Heart left ventricle (tissue), 16 donors: ENCODE measurements at places on chromosomes 12 and 14. TPM values are rescaled to one million over a fixed set of nuclear protein-coding genes. Genes with fewer than 3 reads are reported as not detected.

Gene RBMS2
- total RNA-seq: 33.4 TPM

Gene KRT79
- total RNA-seq: not detected

Gene CYP27B1
- 0.77 TPM for total RNA-seq

Gene CYP46A1
- 2.3 TPM for total RNA-seq

Gene PRB2
- not detected for total RNA-seq

Gene LRRK2
- 12.3 TPM for total RNA-seq

Gene AJUBA
- 13.0 TPM for total RNA-seq

Gene PPP1R1A
- total RNA-seq: 60.3 TPM

Gene EIF2S3B
- not detected for total RNA-seq

Gene MLXIP
- total RNA-seq: 20.8 TPM

Gene MOK
- 8.8 TPM for total RNA-seq

Gene ZNF26
- 3.7 TPM for total RNA-seq

Gene PCED1B
- total RNA-seq: not detected

Gene FAM181A
- total RNA-seq: not detected

Gene DHH
- total RNA-seq: 0.57 TPM

Gene E2F7
- total RNA-seq: not detected

Gene CIDEB
- 5.9 TPM for total RNA-seq

Gene RIPK3
- total RNA-seq: 3.0 TPM

Gene SYNE3
- 8.0 TPM for total RNA-seq

Gene DMAC2L
- total RNA-seq: 22.8 TPM

Gene ESR2
- 0.16 TPM for total RNA-seq

Gene MYH6
- 4,027 TPM for total RNA-seq

Gene SLC39A2
- not detected for total RNA-seq

Gene GCN1
- total RNA-seq: 37.7 TPM

Gene GSC
- not detected for total RNA-seq

Gene C1RL
- 20.5 TPM for total RNA-seq

Gene KRT86
- not detected for total RNA-seq

Gene SOX5
- 1.5 TPM for total RNA-seq

Gene CLEC7A
- total RNA-seq: 1.6 TPM

Gene GLIPR1L1
- total RNA-seq: not detected

Gene OR4Q3
- not detected for total RNA-seq

Gene OAS2
- 18.0 TPM for total RNA-seq

Gene P2RX2
- total RNA-seq: not detected

Gene C12orf75
- 10.1 TPM for total RNA-seq

Gene SERPINA3
- 54.0 TPM for total RNA-seq

Gene RNFT2
- total RNA-seq: 2.4 TPM

Gene PLA2G1B
- not detected for total RNA-seq
